ENCODE measurements at places on chromosomes 6 and 20.
A peak's percentile ranks its signal among the peaks of the same experiment; 100 is the strongest.

- no peak for DNase-seq
These were observed 19.4 kb upstream of the CLDN20 start for GRCh38 chr6:155244434-155244833.

DNA sequence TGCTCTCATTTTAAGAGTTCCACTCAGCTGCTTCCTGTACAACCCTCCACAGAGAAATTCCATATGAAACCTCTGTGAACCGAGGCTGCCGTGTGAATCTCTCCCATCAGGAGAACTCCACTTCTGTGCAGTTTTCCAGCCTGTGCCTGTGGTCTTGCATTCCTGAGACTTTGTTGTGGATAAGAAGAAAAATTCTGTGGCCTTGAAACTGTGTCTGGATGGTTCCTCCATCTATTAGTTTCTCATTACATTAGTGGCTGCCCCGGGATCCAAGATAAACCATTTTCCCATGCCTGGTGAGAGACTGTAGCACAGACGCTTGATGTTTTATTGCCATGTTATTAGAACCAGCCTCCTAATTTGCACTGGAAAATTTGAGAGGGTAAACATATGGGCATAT, 40.8 kb upstream of the TIAM2 start:
- no peak for DNase-seq

DNA sequence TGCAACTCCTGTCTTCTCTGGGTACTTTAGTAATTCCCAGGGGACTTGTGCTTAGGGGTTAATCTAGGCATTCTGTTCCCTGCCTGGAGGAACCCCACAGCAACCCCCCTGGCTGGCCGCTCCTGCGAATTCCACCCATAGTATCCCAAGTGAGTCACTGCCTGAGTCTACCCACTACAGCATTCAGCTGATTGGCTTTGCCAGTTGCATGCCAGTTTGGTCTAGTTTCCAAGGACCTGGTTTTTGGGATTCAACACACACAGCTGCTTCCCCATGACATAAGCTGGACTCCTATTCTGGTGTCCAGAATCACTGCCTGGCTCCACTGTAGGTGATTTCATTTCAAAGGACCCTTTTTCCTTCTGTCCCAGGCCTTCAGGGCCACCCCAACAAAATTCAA, 40.3 kb downstream of the PLCG1 start:
- no peak for DNase-seq

DNA sequence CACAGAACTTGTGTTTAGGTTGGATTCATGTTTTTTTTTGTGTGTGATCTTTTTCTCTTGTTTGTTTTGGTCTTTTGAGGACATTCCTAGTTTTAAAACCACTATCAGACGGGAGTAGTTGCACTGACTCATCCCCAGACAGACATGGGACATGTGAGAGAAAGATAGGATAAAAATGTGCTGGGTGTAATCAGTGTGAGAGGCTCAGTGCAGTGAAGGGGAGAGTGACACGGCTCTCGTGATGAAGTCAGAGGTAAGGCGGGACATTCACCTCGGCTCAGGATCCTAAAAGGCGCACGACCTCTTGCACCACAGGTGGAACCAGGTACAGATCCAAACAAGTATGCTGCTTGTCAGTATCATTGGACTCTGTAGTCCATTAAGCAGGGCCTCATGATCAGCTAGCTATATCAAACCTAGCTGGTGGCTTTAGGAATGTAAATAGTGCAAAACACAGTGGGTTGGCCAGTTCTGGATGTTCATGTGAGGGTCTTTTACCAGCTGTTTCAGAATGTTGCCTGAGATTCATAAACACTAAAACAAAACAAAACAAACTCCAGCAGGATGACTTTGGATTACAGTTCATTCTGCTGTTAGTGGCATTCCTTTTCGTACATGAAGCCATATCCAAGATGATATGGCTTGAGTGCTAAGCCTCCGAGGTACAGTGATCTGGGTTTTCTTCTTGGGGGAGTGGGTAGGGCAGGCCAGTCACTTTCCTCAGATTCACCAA, 18.0 kb downstream of the FOXO3 start:
- no peak for DNase-seq

GRCh38 chr6:119201480-119201879, 123.0 kb upstream of the FAM184A start:
- DNase-seq: peak; percentile 66

DNA sequence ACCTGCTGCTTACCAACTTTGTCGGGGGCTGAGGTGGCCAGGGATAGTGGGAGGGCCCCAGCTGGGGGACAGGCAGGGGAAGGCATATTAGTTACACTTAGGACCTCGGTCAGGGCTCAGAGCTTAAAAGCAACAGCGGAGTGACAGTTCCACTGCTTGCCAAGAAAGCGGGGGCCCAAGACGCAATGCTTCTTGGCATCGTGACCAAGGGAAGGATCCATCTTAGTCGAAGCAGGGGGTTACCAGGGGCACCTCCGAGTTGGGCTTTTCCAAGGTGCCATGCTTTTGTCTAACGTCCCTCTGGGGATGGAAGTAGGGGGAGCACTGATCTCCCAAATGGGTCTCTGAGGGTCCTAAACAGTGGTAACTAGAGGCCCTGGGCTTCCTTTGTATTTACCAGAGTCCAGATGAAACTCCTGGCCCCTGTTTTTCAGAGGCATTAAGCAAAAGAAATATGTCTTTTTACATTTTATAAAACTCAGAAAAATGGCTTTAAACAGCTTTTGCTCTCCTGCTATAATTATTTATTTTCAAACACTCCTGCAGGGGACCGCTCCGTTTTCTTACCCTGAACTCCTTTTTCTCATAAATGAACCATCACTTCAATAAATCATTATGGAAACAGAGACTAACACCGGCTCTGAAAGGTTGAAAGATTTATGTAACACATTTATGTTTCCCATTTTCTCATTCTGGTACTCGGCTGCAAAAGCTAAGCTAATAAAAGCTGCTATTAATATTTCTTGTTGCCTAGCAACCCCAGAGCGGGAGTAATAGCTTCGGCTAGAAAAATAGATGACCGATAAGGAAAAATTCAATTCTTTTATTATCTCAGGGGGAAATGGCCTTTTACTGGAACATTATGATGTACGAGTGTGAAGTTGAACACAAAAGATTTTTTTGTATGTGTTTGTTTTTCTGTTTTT, 100.4 kb downstream of the TOX2 start:
- DNase-seq: no peak

GRCh38 chr6:45305546-45305945, 22.6 kb upstream of the RUNX2 start:
- DNase-seq: no peak

DNA sequence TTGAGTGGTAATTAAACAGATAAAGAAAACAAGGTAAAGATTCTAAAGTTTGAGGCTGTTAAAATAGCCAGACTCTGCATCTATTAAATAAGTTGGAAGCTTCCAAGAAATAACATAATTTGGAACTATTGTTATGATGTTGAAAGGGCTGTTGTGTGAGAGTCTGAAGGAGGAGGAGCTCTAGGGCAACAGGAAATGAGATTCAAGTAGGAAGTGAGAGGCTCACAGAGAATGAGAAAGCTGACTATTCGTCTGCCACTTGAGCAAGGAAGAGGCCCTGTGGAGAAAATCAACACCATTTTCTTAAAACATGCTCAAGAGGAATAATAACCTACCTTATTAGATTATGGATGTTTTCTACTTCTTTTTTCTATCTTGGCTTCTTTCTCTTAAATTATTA, 185.2 kb downstream of the SLC24A3 start:
- DNase-seq: no peak

GRCh38 chr6:94272327-94272726, 853.0 kb upstream of the EPHA7 start:
- DNase-seq: no peak

- DNase-seq: no peak
These were observed 6.4 kb downstream of the PREX1 start for GRCh38 chr20:48821261-48821920.

GRCh38 chr20:10419550-10420133, 14.4 kb downstream of the MKKS start:
- no peak for DNase-seq

DNA sequence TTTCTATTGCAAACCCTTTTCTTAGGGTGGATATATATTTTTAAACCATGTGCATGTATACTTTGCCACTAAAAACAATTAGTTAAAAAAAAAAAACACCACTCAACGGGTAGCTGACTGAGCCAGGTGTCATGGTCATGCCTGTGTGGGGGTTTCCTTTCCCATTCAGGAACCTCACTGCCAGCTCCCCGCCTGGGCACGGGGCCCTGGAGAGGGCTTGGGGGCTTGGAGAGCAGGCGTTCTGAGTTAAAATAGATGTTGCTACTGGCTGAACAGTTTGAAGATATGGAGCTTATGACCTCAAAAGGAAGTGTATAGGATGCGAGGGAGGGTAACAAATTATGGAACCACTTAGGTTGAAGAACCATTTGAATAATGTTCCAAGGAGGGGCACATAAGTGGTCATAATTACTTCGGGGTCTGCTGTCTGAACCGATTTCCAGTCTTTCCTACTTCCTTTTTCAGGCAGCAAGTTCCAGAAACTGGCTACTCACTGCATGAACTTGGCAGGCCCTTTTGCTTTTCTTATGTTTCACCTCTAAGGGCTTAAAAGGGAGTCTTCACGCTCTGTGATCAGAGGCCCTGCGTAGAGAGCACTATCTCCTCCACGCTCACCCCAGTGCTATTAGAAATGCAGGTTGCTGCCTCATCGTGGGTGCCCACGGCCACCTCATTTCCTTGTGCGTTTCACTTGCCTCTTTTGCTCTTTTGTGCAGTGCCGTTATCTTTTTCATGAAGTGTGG, 9.9 kb downstream of the STX16 start:
- DNase-seq: no peak

- DNase-seq: no peak
These were observed 8.7 kb upstream of the IFNGR1 start for GRCh38 chr6:137227871-137228302.

GRCh38 chr6:135281227-135281626, 100.1 kb downstream of the MYB start:
- no peak for DNase-seq

- DNase-seq: no peak
These were observed 6.6 kb downstream of the NAPB start for GRCh38 chr20:23414526-23415188.

- DNase-seq: no peak
These were observed 12.3 kb downstream of the DDX27 start for GRCh38 chr20:49231471-49231870.

GRCh38 chr6:80364149-80364548, 257.7 kb downstream of the BCKDHB start:
- no peak for DNase-seq

GRCh38 chr20:44720621-44720996, 5.4 kb downstream of the CCN5 start:
- no peak for DNase-seq

DNA sequence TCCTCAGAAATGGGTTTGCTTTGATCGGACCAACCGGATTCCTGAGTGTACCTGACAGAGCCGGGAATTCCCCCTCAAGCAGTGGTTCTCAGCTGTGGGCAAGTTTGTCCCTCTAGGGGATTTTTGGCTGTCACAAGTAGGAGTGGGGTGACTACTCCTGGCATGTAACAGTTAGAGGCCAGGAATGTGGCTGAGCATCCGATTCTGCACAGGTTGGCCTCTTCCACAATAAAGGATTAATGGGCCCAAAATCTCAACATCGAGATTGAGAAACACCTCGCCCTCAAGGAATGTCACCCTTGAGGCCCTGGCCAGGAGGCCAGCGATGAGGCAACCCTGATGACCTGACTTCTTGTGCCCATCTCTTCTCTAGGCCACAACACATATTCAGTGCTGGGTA, 7.9 kb downstream of the AGPAT4 start:
- DNase-seq: no peak

DNA sequence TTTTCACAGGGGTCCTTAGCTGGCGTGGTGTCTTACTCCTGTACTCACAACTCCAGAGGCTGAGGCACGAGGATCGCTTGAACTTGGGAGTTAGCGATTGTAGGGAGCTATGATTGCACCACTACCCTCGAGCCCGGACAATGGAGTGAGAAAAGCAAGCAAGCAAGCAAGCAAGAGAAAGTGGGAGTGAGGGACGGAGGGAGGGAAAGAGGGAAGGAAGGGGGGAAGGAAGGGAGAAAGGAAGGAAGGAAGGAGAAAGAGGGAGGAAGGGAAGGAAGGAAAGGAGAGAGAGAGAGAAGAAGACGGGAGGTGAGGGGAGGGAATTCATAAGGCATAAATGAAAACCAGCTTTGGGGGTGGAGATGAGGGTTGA, 120.5 kb downstream of the TRIM27 start:
- DNase-seq: no peak

DNA sequence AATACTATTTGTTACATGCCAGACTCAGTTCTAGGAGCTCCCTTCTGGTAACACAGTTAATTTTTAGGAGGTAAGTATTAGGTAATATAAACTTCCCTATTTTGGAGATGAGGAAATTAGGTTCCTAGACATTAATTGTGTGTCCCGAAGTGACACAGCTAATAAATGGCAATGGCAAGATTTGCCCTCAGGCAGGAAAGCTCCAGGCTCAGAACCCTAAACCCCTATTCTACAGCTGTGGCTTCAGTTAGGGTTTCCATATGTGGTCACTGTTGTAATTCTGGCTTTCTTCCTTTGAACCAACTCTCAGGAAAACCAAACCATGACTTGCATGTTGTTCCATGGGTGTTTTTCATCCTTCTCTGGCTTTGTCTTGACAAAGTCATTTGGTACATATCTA, 188.2 kb downstream of the PLCB1 start:
- no peak for DNase-seq

DNA sequence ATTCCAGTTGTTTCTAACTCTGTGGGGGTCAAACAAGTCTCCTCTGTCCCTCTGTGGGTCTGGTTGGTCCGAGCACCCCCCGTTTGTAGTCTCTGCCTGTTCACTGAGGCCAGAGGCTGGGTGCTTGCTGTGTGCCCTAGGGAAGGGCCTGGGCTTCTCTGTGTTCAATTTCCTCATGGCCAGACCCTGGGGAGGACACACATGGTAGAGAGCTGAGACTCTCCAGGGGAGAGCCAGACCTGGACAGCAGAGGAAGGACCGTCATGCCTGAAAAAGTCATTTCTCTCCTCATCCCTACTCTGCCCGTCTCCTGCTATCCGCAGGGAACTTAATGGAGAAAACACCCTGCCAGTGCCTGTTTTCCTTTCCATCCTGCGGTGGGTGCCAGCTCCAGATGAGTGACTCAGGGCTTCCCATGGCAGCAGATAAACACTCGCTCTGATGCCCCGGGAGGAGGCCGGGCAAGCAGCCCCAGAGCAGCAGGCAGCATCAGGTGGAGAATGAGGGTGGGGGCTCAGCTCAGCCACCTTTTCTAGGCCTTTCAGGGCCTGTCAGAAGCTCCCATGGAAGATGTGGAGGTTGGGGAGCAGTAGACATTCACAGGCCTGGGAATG, 51.9 kb downstream of the SNAI1 start:
- no peak for DNase-seq

Measured in NCI-H2081 treated with DMSO at 0.1 percent for 48 hours (cell line).